ENCODE measurements at places on chromosomes 16 and 17.
A peak's percentile ranks its signal among the peaks of the same experiment; 100 is the strongest.

DNA sequence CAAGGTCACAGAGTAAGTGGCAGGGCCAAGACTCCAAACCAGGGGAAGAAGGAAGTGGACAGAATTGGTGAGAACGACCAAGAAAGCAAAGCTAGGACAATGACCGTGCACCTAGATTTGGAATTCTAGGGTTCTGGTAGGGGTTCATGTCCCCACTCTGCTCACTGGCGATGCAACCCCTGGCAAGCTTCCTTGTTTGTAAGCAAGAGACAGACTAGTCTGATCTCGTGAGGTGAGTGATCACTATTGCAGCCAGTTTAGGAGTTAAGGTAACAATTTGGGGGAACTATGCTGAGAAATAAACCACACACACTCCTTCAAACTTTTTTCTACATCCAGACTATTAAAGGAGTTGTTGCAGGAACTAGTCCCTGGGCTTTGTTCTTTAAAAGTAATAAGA lies 48.1 kb downstream of the XPO6 start:
- DNase-seq: no peak

DNA sequence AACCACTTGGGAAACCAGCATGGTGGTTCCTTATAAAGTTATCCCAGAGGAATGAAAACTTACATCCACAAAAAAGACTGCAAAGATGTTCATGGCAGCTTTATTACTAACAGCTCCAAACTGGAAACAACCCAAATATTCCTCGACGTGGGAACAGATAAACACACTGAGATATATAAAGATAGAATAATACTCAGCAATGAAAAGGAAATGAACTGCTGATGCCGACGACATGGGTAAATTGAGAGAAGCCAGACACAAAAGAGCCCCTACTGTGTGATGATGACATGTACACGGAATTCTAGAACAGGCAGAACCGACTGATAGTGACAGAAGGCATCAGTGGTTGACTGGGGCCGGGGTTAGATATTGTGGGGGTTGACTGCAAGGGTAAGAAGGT lies 9.7 kb downstream of the PRCD start:
- no peak for DNase-seq

GRCh38 chr16:28042811-28043210 lies 20.7 kb downstream of the GSG1L start:
- DNase-seq: peak; percentile 18

- DNase-seq: no peak
These were observed 201.1 kb upstream of the ASIC2 start for GRCh38 chr17:33494151-33494550.

GRCh38 chr16:11389631-11390565 lies 44.6 kb downstream of the RMI2 start:
- DNase-seq: no peak

DNA sequence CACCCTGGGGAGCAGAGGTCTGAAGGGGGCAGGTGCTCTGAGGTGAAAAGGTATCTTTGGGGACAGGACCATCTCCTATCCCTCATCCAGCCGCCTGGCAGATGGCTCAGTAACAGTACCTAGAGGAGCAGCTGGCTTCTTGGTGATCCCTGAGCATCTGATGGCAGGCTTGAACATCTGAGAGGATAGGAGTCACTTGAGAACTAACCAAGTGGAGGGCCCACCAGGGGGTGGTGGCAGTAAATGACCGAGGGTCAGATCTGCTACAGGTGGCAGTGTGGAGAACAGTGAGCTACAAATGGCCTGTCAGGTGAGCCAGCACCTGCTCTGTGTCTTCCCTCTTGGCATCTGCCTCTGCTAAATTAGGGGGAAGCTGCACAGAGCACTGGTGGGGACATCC lies 13.8 kb downstream of the HROB start:
- no peak for DNase-seq

- no peak for DNase-seq
These were observed 67.9 kb downstream of the BCAS3 start for GRCh38 chr17:60745544-60745943.

DNA sequence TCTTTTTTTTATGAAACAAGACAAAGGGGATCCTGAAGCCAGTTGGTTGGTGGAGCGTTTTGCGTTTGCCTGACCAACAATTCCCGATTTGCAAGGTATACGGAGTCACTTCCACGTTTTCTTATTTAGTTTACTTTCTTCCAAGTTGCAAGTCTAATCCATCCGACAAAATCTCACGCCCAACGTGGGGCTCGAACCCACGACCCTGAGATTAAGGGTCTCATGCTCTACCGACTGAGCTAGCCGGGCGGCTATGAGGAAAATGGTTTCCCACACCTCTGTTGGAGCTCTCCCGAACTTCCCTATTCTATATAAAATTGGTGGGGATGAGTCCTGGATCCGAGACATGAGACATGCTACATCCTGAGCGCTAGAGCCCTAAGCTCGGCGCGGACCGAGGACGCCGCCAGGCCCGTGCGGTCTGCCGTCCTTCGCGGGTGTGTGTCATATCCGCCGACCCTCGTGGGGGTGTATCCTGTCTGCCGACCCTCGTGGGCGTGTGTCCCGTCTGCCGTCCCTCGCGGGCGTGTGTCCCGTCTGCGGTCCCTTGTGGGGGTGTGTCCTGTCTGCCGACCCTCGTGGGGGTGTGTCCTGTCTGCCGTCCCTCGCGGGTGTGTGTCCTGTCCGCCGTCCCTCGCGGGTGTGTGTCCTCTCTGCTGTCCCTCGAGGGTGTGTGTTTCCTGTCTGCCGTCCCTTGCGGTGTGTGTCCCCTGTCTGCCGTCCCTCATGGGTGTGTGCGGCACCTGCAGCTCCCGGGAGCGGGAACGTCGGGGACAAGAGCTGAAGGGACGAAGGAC lies 22.6 kb downstream of the ZNF213 start:
- peak; percentile 81 for DNase-seq

GRCh38 chr17:45305530-45306087 lies 11.2 kb downstream of the MAP3K14 start:
- DNase-seq: no peak

DNA sequence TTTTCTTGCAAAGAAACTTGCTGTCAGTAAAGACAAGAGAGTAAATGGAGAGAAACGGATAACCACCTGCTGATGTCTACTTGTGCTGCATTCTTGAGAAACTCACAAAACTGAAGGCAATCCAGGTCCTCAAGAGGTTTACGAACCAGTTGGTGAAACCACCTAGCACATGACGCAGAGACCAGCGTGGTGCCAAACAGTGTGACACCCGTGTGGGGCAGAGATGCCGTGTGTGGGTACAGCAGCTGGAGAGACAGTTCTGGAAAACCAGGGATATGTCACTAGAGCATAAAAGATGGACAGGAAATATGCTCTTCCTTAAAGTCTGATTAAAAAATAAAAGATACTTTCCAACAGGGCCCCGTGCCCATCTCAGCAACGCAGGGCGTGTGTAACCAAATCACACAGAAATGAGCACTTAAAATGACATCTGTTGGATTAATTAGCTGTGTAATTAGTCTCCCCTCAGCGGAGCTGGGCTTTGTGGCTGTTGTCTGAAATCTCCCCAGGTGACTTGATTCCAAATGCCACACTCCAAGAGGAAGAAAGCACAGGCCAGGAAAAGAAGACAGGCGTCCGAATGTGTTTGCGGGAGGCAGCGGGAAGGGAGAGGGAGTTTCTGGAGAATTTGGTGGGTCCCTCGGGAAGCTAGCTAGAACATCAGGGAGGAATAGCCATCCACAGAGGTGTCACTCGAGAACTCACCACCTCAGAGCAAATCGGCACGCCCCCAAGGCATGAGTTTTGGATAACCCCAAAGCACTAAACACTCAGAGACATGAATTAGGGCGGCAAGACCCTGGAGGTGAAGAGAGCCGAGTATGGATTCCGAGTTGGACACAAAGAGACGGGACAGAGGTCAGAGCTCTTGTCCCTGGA lies 109.8 kb downstream of the ZFHX3 start:
- no peak for DNase-seq

DNA sequence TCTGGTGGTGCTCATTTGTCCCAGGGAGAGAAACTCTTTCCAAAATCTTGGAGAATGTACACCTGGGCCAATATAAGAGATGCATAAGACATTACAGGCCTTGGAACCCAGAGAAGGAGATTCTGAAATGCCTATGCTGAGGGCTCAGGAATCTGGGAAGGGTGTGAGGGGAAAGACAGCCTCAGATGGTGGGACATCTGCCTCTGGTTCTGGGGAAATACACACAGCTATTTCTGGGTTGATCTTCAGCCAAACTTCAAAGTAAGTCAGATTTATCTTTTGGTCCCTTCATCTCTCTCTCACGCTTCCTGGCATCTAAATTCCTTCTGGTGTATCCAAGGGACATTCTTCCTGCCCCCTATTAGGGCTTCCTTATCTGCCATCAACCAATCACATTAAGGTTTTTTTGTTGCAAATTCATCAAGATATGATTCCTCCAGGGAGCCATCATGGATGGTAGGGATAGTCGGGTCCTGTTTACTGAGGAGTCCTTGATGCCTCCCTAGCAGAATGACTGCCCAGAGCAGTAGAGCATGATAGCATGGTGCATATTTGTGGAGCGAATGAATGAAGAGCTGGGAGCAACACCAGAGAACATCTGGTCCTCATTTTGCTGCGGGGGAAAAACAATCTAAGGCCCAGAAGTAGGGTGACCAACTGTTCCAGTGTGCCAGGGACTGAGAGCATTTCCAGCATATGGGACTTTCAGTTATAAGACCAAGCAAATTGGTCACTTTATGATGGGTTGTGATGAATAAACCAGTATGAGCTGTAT lies 35.7 kb upstream of the DYNLL2 start:
- DNase-seq: no peak

DNA sequence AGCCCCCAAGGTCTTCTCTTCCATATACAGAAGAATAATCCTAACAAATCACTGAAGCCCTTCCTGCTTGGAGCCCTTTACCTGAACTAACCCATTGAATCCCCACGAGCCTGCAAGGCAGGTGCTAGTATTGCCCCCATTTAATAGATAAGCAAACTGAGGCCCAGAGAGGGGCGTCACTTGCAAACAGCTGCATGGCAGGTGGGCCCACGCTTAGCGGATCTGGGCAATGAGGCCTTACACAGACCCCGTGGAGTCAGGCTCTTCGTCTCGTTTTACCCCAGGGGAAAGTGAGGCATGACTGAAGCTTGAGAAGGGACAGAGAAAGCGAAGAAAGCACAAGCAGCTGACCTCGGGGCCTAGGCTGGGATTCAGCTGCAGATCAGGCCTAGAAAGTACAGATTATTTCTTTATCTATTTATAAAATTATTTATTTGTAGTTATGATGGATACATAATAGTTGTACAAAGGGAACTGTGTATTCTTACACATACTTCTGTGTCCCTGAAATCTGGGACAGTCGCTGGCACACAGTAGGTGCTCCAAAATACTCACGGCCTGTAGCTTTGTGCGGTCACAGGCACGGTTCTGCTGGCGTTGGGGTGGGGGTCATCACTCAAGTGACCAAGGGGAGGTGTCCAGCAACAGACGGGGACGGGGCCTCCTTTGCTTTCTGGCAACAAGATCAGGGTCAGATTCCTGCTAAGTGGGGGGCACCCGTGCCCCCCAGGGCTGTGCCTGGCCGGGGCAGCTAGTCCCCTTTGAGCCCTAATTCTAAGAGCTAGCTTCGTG lies 223.2 kb upstream of the GSE1 start:
- DNase-seq: no peak
